ENCODE measurements at places on chromosomes 5 and 9.
A peak's percentile ranks its signal among the peaks of the same experiment; 100 is the strongest.

DNA sequence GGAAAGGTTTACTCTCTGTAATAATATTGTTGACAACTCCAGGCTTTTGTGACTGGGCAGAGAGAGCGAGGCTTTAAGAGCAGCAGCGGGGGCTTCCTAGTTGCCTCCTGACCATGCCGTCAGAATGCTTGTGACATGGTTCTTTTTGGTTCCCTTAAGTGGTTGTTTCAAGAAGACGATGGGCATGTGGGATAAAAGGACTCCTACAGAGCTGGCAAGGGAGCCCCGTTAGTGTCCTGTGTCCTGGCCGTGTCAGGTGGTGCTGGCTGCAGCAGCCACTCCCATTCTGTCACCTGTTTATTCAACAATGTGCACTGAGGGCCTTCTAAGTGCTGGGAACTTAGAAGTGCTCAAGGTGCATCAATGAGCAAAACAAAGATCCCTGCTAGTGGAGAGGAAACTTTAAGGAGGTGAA is 19.7 kb downstream of the LCP2 start:
- DNase-seq: no peak

DNA sequence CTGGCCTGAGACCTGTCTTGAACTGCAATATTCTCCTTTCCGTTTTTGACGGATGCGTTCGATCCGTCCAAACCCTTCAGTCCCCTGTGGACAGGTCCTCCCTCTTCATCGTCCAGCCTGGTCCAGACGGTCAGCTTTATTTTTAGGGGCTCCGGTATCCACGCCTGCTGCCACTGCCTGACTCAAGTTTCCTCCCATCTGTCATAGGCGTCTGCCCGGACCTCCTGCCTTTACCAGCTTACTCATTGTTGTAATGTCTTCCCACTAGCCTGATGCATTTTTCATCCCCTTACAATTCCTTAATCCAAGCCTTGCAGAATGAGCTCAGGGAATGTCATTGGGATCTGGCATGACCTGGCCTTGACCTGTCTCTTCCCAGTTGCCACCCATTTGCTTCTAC is 145.8 kb downstream of the TENT4A start:
- no peak for DNase-seq

GRCh38 chr5:96175090-96175489 is 213.4 kb upstream of the ELL2 start:
- no peak for DNase-seq

DNA sequence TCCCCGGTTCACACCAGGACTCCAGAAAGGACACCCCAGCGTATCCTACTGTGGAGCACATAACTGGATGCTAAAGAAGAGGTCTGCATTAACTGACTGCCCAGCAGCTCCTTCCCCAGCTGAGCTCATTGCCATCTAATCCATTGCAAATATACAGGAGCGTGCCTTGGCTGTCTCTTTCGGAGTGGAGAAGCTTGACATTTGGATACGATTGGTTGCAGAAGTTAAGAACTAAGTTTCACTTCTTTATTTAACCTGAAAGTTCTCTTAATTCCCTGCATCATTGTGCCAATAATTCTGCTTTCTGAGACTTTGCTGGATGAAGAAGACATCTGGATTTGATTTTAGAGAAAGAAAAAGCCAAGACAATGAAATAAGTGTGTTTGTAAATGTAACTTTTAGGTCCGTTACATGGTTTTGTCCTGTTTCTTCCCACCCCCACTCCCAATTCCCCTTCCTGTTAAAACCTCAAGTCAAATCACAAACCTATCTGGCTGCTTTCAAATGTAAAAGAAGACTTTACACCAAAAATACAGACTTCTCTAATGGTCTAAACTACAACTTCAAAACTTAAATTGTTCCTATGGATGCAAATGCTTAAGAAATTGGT is 33.9 kb downstream of the TAS2R1 start:
- DNase-seq: no peak

DNA sequence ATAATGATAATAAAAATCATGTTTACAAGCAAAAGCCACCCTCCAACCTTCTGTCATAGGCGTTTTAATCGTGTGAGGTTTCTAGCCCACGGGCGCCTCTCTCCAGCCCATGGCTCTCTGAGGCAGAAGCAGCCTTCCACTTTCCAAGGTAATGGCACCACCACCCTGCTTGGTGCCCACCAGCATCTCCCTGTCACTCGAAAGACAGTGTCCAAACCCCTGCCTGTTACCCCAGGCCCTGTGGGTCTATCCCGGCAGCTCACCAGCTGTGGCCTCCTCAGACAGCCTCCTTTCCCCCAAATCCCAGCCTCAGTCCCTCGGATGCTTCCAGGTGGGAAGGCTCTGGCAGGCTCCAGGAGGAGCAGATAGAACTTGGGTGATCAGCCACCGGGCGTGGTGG is 123.8 kb upstream of the LPCAT1 start:
- DNase-seq: no peak

GRCh38 chr5:57298985-57299491 is 125.2 kb downstream of the GPBP1 start:
- no peak for DNase-seq

DNA sequence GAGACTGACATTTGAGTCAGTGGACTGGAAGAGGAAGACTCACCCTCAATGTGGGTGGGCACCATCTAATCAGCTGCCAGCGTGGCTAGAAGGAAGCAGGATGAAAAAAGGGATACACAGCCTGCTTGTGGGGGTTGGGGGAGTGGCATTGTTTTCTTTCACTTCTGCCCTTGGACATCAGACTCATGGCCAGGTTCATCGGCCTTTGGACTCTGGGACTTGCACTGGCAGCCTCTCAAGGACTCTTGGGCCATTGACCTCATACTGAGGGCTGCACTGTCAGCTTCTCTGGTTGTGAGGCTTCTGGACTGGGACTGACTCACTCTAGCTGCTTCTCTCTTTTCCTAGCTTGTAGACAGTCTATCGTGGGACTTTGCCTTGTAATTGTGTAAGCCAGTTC is 374.9 kb downstream of the TLE1 start:
- DNase-seq: no peak

DNA sequence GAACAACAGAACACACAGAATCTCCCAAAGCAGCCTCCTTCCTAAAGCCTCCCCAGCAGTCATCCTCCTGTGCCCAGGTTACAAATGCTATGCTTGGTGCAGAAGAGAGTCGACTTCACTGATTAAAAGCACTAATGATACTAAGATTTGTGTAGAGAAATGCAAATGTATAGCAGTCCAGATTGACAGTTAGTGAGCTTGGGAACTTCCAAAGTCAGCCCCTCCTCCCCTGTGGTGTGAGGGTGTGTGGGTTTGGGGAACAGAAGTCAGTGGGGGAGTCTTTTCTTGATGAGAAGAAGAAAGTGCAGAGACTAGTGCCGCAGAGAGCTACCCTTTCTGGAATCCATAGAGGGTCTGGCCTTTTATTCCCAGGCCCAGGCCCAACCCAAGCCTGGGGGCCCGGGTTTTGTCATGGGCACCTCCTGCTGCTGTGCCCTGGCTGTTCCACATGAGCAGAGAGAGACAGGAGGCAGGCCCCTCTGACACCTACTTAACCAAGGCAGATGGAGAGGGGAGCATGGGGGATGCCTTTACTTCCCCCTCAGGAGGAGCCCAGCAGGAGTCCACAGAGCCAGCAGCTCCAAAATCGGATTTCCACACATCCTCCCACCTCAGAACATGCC is 173.3 kb downstream of the DENND1A start:
- no peak for DNase-seq

DNA sequence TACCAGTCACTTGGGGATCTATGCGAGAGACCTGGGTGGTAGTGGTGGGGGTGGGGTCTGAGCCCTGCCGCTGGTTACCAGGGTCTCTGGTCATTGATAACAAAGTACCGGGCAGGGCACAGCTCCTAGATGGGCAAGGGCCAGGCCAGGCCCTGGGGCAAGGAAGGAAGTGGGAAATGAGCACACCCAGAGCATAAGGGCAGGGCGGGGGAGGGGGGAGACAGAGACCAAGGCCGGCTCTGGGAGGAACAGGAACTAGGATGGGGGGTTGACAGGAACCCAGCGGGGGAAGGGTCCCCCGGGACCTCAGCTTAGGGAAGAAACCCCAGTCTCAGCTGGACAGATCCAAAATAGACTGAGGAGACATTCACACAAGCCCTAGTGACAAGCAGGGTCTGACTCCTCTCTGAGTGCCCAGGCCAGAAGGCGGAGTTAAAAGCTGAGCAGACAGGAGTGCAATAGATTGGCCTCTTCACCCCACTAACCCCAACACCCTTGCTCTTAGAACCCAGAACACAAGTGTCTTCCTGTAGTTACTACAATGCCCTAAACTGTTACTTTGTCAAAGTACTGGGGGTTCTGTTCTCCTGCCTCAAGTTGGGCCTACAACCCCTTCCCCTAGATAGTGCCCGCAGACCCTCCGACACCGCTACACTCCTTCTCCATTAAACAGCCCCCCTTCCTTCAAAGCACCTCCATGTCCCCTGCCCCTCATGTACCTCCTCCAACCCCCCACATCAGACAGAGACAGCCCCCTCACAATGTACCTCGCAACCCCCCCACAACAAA is 628 bp downstream of the ATOSB start:
- peak; percentile 39 for DNase-seq

DNA sequence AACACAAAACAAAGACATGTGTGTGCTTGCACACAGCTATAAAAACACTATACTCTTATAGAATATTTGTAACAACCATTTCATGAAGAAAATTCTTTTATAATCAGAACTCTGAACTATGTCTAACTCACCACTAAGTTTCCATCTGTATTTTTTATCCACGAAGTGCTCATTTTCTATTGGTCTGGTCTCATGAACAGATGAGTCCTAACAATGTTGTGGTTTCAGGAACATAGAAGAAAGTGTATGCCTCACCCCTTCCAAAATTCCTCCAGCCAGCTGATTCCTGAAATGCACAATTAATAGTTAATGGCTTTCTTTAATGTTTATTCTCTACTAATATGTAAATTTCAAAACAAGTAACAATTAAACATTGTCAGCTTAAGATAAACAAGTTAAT is 325.3 kb upstream of the GRAMD2B start:
- DNase-seq: no peak

DNA sequence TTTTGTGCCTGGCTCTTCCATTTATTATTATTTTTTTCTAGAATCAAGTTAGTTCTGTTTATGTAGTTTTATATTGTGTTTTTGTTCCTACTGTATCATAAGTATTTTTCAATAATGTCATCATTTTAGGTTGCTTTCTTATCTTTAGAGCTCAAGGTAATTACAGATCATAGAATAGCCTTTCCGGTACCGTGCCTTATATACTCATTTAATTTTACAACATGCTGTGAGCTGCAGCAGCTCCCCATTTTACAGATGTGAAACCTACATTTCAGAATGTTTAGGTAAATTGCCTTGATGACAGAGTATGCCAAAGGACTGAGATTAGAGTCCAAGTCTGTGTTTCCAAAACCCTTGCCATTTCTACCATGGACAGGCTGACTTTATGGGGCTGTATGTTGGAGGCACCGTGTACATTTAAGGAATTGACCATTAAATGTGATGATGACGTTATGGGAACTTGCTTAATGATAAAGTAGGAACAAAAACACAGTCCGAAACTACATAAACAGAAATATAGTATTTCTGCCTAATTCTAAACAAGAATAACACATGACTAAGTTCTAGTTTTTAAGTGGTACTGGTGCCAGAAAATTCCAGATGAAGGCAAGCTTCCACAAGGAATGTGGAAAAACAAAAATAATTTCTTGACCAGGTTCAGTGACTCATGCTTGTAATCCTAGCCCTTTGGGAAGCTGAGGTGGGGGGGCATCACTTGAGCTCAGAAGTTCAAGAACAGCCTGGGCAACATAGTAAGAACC is 97.7 kb downstream of the IQGAP2 start:
- DNase-seq: no peak

DNA sequence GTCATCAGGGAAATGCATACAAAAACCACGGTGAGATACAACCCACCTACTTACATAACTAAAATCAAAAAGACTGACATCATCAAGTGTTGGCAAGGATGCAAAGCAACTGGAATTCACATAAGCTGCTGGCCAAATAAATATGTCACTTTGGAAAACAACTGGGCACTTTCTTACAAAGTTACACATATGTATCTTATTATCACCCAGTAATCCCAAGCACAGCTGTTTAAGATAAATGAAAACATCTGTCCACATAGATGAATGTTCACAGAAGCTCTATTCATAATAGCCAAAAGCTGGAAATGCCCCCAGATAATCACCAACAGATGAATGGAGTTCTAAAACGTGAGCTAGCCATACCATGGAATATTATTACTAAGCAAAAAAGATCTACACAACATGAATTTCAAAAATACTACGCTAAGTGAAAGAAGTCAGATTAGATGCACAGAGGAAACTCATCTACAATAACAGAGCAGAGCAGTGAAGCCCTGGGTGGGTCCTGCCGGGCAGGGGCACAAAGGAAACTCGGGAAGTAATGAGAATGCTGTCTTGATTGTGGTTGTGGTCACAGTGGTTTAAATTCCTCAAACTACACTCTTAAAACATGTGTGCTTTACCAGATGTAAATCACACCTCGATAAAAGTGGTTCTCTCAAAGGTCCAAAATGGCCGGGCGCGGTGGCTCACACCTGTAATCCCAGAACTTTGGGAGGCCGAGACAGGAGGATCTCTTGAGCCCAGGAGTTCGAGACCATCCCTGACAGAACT is 8.5 kb downstream of the CAMSAP1 start:
- no peak for DNase-seq

GRCh38 chr5:54985301-54986268 is at the start of gene ESM1:
ESM1 (minus strand) TSS chr5:54985593; CDS start chr5:54985517, 76 bp downstream.
- no peak for DNase-seq

DNA sequence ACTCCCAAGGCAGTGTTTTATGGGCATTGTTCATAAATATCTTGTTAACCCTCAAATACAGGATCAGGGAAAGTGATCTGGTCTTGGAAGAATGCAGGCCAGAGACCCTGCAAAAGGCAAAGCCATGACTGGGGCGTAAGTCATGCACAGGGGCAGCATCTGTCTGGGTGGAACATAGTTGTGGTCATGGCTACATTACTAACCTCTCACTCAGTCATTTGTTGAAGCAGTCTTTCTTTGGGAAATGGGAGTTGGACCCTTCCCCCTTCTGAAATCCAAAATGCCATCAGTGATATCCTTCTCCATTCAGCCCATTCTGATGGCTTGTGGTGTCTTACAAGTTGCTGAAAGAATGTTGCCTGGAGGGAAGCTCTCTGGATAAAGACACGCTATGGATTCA is 68.1 kb downstream of the GDNF start:
- no peak for DNase-seq

DNA sequence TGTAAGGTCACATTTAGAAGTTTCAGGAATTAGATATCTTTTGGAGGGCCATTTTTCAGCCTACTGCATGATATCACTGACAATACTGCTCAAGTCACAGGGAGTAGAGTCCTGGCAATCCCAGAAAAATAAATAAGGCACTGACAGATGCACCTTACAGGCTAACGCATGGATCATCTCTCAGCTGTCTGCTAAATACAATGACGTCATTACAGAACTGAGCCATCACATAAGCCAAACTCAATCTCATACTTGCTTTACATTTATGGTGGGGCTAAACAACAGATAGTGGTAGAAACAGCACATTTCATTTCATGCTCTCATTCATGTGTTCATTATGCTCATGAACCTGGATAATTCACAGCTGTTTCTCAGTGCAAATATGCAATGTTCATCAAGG is 243.7 kb downstream of the SEMA5A start:
- no peak for DNase-seq

- no peak for DNase-seq
Measured at GRCh38 chr9:7656636-7657035, 142.9 kb downstream of the DMAC1 start.

- no peak for DNase-seq
Measured at GRCh38 chr5:132704875-132705274, 31.1 kb downstream of the IL4 start.

Measured in anterior cingulate cortex (tissue), 58 donors.